ENCODE measurements at places on chromosomes 13 and 19.

- no peak for DNase-seq
Observed at GRCh38 chr19:18214779-18215433, 11.1 kb upstream of the RAB3A start.

- no peak for DNase-seq
Observed at GRCh38 chr13:82070416-82070815, 1729.5 kb upstream of the SPRY2 start.

DNA sequence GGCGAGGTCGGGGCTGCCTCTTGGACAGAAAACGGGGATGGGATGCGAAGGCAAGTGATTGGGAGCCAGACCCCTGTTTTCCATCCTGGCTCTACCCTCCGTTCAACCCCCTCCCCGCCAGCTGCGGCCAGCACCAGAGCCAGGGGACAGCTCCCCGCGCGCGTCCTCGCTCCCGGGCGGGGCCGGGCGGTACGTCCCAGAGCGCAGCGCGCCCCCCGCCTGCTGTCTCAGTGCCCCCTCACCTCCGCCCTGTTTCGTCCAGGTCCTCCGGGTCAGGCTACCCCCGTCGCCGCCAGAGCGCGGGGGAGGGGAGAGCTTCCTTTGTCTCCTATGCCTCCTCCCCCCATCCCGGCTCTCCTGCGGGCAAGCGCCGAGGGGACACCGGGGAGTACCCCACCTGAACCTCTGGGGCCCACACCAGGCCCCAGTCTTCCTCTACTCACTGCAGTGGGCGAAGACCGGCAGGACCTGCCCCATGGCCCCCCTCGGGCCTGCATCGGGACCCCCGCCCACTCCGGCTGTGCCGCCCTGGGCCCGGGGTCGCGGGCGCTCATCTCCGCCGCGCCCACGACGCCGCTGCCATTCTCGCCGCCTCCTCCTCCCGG lies 396 bp downstream of the RTN2 start:
- no peak for DNase-seq

GRCh38 chr13:36915896-36916640 lies 4.0 kb downstream of the SMAD9 start:
- no peak for DNase-seq

GRCh38 chr19:31600731-31601295 lies 251.6 kb upstream of the TSHZ3 start:
- DNase-seq: no peak

DNA sequence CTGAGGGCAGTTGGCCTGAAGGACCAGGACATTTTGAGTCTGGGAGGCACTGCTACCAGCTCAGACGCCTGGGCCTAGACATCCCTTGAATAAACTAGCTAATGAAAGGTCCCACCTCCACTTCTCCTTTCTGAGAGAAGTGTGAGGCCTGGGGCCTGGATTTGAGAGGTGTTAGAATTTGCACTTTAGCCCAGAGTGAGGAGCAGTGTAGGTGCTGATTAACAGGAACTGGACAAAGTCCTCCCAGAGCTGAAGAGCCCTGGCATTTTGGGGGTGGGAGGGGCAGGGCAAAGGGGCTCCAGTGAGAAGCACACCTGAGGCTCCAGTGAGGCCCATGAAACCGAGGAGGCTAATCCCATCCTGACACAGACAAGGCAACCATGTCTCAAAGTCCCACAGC lies 15.2 kb upstream of the SLC1A5 start:
- no peak for DNase-seq

GRCh38 chr19:3075605-3076431 lies 13.5 kb upstream of the TLE5 start:
- DNase-seq: peak; percentile 43

- peak; percentile 48 for DNase-seq
Observed at GRCh38 chr19:10270616-10271394, at the start of gene ICAM1. ICAM1 (plus strand) TSS chr19:10271120; CDS start chr19:10271160, 40 bp downstream.

DNA sequence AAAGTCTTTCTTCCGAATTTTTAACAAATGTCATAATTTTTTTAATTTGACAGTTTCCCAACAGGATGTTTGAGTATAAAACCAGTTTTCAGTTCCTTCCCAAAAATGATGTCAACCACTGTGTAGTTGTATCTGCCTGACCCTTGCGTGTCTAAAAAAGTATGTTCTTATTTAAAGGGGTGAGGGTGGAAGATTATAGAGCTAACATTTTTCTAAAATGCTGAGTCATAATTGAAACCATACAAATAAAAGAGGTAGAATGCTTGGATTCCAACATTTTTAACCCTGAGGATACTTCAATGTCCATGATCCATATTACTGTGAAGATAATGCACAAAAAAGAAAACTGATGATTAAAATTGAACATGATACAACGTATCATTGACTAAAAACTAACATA lies 1388.8 kb downstream of the UQCRFS1 start:
- no peak for DNase-seq

DNA sequence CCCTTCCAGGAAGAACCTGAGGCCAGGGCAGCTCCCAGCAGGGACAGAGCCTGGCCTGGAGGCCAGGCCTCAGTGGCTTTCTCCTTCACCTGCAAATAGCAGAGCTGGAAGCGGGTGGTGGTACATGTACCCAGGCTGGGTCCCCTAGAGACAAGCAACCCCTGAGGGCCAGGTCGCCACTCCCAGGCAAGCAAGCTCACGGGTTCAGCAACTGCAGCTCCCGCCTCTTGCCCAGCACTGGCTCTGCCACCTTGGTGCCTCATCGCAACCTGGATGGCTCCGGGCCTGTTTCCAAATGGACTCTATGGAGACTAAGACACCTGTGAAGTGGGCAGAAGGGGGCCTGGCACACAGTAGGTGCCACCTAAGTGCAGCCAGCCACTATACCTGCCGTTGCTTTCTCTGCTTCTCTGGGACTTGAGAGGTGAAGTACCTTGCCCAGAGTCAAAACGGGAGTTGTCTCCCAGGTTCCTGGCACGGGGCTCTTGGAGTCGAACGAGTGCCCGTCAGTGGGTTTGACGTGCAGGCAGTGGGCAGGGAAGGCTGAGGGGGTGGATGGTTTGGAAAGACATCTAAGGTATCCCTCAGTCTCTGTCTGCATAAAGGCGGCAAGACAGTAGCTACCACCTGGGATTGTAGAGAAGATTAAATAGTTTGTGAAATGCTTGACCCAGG lies 2.4 kb upstream of the PLPP2 start:
- no peak for DNase-seq

DNA sequence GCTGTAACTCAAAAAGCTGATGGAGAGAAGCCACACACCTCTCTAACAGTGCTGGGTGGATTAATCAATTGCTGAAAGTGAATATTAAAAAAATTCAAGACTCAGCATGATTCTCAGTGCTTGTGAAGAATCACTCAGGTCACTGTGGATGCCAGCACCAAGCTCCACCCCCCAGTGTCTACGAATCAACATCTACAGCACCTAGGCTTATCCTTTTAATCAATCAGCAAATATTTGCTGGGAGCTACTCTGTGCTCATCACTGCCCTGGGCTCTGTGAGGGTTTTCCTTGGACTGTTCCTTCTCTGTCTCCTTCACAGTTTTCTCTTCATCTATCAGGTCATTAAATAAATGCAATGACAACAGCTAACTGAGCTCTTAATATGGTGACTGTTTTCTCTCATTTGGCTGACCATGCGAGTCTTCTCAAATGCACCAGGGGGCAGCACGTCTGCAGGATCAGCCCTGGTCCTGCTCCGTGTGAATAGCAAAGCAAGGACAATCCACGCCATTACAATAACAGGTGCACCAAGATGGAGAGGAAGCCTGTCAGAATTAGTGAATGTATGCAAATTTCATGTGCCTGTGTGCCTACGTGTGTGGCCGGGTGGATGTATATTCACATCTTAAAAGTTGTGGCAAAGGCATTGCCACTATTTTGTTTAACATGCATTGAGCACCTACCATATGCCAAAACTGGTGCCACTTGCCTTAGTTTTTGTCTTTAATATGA lies 14.6 kb upstream of the C13orf42 start:
- peak; percentile 5 for DNase-seq

DNA sequence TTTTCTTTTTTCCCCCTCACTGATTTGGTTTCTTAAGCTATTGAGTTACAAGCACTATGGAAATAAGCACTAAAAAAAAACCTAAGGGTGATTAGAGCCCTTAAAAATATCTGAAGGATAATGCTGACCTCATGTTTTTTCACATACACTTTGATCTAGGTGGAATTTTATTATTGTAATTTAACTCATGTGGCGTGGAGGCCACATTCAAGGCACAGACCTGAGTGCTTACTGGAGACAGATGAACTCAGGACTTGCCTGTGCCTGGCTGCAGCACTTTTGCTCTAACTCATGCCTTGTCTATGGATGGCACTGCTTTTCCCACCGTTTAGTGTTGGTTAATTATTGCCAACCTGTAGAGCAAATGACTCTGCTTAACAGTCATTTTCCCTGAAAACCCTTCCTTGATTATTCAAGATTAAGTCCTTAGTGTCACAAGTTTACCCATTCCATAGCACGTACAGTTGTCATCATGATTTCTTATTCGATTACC lies 541.4 kb downstream of the GPC6 start:
- no peak for DNase-seq

DNA sequence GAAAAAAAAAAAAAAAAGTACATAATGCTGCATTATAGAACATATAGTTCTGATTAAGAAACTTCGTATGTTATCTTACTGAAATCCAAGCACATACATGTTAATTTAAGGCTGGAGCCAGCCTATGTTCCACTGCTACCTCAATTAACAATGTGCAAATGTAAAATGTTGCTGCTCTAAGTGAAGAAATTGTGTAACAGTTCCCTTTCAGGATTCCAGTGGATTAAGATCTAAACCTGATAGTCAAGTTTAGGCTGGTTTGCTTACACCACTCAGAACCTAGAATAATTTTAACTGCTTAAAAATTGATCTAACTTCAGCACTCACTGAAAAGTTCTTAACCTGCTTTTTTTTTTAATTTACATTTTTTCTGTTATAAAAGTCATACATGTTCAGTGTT lies 4.2 kb downstream of the VPS36 start:
- DNase-seq: no peak

GRCh38 chr13:66640231-66640630 lies 589.9 kb downstream of the PCDH9 start:
- DNase-seq: no peak

DNA sequence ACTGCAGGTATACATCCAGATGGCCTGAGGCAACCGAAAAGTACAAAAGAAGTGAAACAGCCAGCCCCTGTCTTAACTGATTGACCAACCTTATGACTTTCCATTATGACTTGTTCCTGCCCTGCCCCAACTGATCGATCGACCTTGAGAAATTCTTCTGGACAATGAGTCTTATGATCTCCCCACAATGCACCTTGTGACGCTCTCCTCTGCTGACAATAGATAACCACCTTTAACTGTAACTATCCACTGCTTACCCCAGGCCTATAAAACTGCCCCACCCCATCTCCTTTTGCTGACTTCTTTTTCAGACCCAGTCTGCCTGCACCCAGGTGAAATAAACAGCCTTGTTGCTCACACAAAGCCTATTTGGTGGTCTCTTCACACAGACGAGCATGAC lies 11.2 kb downstream of the ZNF83 start:
- no peak for DNase-seq

DNA sequence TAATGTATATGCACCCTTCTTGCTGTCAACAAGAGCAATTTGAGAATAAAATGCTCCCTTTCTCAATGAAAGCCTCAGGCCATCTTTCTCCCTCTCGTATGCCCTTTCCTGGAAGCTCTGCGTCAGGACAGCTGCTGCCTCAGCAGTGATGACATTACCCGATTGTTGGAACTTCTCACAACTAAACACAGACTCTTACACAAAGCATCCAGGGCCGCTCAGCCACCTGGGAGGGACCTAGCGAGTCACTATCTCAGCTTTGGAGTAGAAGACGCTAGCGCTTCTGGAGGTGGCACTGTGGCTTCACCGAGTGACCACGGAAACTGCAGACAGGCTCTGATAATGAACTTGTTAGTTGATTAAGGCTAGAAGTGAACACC lies 153.2 kb upstream of the SOX1 start:
- no peak for DNase-seq

DNA sequence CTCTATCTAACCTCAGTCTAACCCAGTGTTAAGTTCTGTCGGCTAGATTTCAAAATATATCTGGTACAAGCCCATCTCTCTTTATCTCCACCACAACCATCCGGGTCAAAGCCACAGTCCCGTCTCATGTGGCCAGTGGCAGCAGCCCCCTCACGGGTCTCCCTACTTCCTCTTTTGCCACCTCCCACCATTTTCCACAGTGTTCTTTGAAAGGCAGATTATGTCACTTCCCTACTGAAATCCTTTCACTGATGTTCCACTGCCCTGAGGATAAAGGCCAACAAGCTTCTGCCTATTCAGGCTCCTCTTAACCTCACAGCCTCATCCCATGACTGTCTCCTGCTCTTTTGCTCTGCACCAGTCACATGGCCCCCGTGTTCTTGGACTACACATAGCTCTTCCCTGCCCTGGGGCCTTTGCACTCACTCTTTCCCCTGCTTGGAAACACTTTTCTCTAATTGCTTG lies 117.2 kb downstream of the UBL3 start:
- DNase-seq: no peak

DNA sequence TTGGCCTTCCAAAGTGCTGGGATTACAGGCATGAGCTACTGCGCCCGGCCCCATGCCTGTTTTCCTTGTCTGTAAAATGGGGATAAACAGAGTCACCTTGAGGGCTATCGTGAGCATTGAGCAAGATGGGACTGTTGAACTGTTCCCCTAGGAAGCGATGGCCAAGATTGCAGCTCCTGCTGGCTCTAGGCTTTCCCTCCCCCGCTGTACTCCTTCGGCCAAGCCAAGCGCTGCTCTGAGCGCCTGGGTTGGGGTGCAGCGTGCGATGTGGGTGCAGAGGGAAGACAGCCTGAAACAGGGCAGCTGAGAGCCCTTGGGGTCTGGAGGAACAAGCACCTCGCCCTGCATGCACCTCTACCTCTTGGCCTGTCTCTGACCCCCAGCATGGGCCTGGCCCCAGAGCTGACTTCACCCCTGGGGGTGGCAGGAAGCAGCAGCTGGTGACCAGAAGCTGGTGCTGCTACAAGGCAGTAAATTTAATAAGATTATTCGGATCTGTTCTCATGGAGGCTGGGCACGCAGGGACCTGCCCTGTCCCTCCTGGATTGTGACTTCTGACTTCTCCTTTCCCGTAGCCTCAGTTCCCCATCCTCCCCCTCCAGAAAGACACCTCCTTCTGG lies 5.3 kb downstream of the GNG8 start:
- DNase-seq: no peak

DNA sequence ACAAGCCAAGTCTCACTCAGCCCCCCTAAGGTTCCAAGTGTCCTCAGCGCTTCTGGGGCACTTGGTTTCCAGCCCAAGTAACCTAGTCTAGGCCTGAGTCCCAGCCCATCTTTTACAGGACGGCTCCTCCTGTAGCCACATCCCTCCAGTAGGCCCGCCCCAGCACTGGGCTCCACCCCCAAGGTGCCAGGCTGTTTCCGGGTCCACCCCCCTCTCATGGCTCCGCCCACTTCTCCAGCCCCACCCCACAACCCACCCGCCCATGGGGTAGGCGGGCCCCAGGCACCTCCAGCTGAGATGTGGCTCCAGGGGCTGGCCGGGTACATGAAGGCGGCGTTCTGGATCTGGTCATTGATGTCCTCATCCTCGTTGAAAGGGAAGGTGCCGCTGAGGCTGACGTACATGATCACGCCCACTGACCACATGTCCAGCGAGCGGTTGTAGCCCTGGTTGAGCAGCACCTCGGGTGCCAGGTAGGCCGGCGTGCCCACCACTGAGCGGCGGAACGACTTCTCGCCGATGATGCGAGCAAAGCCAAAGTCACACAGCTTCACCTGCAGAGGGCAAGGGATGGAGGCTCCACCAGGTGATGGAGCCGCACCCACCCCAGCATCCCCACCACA lies 17.2 kb upstream of the DACT3 start:
- DNase-seq: no peak

- DNase-seq: no peak
Observed at GRCh38 chr19:30073152-30074000, 131.3 kb downstream of the URI1 start.

- DNase-seq: no peak
Observed at GRCh38 chr13:30002577-30002976, 152.2 kb upstream of the UBL3 start.

GRCh38 chr19:33578697-33579096 lies 43.1 kb upstream of the CHST8 start:
- DNase-seq: no peak

Data from stimulated activated CD8-positive, alpha-beta memory T cell treated with anti-CD3 and anti-CD28 coated beads, Interleukin-2, amount 100 ng/mL, for 1 hour (primary cell).